Tibial artery (tissue), 4 donors: ENCODE measurements at places on chromosomes 7 and 10.
A peak's percentile ranks its signal among the peaks of the same experiment; 100 is the strongest.

DNA sequence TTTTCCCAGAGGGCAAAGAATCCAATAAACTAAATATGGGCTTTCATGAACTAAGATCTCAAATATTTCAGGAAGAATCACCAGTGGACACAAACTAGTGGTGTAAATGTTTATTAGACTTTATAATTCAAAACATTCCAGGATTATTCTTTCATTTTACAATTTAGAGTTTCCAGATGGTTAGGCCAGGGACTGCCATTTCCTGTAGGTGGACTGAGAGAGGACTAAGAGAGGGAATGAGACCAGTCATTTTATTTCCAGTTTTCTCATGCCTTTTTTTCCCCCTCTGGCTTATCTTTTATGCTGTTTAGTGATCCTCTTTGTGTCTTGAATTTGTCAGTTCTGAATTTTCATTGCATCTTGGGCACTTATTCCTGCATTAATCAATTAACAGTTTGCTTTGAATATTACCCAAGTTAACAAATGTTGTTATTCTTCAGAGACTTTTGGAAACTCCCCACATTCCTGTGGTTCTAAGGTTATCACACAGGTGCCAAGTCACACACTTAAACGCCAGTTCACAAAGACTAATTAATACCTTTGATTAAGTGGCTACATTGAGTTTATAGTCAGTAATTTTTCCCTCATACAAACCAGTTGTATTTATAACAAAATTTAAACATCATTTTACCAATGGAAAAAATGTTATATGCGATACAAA, 12.3 kb downstream of the CISD1 start:
- no peak for DNase-seq

GRCh38 chr10:59047957-59048618, 128.4 kb upstream of the PHYHIPL start:
- no peak for DNase-seq

- DNase-seq = peak; percentile 21
These were observed 15.3 kb upstream of the ZCCHC24 start for GRCh38 chr10:79460687-79461086.

GRCh38 chr10:70362328-70362727, 20.1 kb downstream of the LRRC20 start:
- DNase-seq = no peak

- DNase-seq = no peak
These were observed 2.6 kb downstream of the CLDN15 start for GRCh38 chr7:101235050-101235449.

DNA sequence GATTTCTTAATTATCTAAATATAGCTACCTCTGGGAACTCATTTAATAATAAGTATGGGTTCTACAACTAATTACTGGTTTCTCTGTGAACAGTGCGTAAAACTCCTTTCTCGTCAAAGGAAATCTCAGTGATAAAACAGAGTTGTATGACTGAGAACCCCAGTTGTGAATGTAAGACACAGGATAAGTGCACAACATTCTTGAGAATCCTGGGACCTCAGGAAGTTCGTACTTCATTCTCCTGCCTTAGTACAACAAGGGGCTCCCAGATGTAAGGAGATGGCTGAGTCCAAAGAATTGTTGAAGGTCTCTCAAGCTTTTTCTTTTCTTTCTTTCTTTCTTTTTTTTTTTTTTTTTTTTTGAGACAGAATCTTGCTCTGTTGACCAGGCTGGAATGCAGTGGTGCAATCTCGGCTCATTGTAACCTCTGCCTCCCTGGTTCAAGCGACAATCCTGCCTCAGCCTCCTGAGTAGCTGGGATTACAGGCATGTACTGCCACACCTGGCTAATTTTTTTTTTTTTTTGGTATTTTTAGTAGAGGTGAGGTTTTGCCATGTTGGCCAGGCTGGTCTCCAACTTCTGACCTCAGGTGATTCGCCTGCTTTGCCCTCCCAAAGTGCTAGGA, 12.5 kb downstream of the DENND10 start:
- DNase-seq = no peak

DNA sequence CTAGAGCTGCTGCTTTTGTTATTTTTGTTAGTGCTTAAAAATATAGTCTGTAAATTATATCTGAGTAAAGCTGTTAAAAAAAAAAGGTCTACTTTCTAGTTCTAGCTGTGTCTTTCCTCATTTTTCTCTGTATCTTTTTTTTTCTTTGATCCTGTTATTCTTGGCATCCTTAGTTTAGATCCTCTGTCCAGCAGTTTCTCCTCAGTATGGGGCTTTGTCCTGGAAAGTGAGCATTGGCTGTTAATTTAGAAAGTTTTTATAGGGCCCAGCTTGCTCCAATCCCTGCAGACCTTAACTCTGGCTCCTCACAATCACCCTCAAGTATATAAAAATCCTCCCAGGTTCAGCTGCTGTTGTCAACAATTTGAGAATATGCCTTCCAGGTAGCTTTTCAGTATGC, 23.5 kb downstream of the DDX50 start:
- DNase-seq = no peak

GRCh38 chr10:74178042-74178791, 27.2 kb downstream of the ADK start:
- DNase-seq = no peak

DNA sequence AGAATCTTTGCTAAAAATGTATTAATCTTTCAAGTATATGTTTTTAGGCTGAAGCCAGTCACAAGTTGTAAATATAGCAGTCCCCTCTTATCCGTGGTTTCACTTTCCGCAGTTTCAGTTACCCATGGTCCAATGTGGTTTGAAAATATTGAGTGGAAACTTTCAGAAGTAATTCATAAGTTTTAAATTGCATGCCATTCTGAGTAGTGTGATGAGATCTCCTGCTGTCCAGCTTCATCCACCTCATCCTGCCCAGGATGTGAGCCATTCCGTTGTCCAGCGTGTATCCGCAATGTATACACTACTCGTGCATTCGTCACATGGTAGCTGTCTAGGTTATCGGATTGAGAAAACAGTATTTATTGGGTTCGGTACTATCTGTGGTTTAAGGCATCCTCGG, 12.2 kb downstream of the PDCD4 start:
- no peak for DNase-seq

DNA sequence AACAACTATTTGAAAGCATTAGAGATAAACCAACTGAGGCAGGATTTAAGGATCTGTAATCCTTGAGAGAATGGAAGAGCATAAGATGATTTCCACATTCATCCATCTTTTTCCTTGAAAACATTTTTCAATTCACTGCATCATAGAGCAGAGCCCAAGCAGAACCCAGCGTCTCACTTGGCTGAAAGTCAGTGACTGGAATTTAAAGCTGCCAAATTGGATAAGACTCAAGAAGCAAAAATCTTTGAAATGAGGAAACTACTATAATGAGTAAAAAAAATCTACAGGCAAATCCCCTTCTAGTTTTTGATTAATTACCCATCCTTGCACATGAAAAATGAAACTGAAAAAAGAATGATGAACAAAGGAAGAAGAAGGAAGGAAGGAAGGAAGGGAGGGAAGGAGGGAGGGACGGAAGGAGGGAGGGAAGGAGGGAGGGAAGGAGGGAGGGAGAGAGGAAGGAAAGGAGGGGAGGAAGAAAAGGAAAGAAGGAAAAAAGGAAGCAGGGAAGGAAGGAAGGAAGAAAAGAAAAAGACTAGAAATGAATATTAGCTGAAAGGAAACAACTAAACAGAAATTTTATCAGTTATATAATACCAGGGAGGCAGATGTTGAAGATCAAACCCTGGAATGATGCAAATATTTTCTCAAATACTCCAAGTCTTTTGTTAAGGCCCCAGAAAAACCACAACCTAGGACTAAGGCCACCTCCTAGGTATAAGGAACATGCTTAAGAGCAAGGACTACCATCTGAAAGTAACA, 336.3 kb upstream of the MAGI2 start:
- DNase-seq = no peak

DNA sequence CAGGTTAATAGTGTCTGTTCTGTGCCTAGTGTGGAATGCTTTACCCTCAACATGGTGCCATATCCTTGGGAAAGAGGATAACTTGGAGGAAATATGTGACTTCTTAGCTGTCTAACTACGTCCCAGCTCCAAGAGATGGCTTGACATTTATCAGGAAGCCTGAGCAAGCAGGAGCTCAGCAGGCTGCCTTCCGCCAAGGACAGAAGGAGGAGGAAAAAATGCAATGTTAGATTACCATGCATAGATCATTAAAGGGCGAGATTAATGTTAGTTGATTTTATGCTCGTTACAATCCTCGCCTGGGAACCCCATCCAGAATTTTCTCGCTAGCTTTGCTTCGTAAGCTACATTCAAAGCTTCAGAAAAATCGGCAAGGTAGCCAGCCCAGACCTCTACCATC, 97.8 kb downstream of the GFRA1 start:
- no peak for DNase-seq

DNA sequence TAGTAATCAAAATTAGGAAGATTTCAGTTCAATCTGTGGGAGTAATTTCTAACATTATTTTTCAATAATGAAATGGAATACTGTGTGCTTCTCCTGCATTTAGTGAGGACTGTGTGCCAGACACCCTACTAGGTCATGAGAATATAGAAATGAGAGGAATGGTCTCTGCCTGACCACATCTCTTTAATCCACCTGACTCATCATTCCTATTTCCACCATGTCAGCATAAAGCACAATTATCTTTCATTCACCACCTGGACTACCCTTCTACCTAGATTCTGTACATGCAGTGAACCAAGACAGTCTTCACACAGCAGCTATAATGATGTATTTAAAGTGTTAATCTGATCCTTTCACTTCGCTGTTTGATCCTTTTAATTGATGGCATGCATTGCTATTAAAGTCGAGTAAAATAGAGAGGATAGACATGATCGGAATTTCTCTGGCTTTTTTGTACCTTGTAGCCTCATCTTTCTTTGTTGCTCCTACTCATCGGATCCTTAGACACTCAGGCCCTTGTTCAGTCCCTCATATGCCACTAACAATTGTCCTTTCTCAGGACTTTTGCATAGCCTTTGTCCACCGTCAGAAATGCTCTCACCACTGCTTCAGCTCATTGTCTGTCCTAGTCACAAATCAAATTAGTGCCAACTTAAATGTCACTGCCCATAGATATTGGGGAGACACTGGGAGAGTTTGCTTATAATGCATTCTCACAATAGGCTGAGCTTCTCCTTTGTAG, 1037.1 kb downstream of the REEP3 start:
- DNase-seq = no peak

- no peak for DNase-seq
These were observed 93.8 kb downstream of the ZRANB1 start for GRCh38 chr10:125035588-125036295.

- DNase-seq = no peak
These were observed 72.2 kb upstream of the MYL10 start for GRCh38 chr7:101701153-101701794.

DNA sequence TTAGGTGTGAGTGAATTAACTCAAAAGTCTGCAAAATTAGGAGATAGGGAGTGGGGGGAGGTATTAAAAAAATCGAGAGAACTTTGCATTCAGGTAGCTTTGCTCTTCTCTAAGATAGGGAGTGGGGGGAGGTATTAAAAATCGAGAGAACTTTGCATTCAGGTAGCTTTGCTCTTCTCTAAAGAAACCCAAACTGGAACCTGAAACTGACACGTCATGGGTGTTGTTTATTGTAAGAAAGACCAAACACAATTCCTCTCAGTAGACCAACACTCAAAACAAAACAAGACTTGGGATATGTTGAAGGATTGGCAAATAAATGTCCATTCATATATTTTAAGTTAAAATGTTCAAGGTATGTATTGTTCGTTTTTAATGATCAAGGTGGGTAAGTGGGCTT, 87.9 kb downstream of the KIAA1549 start:
- no peak for DNase-seq

DNA sequence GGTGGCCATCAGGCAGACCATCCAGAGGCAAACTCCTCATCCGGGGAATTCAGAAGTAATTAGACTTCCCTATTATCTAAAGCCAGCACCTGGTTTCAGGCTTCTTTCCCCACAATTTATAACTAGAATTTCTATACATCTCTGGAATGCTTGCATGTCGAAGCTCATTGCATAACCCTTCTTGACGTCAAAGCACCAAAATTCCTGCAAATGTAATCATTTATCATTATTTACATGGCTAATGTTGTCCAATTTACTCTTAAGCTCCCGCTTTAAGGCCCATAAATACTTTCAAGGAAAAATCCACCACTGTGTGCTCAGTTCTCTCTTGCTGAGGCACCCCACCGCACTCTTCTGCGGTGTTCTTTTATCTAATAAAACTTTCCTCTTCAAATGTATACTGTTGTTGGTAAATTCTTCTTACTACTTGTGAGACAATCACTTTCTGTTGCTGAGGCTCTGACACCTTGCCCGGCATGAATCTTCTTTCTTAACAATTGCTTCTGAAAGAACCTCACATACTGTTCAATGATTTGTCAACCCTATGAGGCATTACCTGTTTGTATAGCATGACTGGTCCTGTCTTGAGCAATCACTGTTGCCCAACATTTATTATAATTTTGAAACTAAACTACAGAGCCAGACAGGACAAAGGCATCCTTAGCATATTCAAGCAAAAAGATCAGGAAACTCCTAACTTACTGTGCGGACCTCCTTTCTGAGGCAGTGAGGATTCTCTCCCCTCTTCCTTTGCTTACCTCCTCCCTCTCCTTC, 17.4 kb upstream of the GPR141 start:
- no peak for DNase-seq
